ENCODE measurements at places on chromosomes 7 and 10.
A peak's percentile ranks its signal among the peaks of the same experiment; 100 is the strongest.

GRCh38 chr10:126736142-126736541 is 65.6 kb upstream of the C10orf90 start:
- DNase-seq = no peak

DNA sequence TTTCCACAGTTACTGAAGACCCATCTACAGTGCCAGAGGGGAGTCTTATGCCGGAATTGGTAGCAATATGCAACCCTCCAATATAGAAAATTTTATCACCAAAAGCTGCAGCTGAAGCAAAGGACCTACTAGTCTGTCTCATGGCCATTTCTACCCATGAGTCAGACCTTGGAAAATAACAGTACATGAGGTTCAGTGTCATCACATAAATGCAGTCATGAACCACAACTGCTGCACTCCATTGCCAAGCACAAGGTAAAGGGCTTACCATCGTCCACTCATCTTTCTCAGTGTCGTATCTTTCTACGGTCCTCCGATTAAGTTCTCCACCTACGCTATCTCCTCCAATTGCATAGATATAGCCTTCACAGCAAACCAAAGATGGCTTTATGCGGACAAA is 21.8 kb downstream of the KBTBD2 start:
- DNase-seq = no peak

GRCh38 chr7:143497008-143497795 is 19.5 kb downstream of the TAS2R41 start:
- peak; percentile 11 for DNase-seq

GRCh38 chr10:103227416-103227815 is 18.3 kb upstream of the RPEL1 start:
- DNase-seq = no peak

- DNase-seq = no peak
Observed at GRCh38 chr10:97887399-97887798, 37.8 kb downstream of the GOLGA7B start.

DNA sequence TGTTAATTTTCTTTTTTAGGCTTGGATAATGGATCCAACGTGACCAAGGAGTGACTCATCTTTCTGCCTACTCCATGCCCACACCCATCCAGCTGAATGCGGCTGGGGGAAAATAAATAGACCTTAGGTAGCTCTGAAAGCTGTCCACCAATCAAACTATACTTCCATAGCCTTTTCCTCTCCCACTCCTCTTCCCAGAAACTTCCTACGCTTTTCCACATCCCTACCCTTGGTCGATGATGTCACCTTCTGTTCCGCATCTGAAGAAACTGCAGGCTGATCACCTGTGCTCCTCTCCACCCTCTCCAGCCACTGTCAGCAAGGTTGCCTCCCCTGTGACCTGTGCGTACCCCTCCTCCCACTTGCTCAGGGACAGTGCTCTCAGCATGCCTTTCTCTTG is 359.8 kb upstream of the KLF6 start:
- no peak for DNase-seq

GRCh38 chr10:14116837-14117236 is 213.9 kb downstream of the FRMD4A start:
- DNase-seq = no peak

GRCh38 chr10:127207081-127207480 is 10.7 kb upstream of the INSYN2A start:
- no peak for DNase-seq

DNA sequence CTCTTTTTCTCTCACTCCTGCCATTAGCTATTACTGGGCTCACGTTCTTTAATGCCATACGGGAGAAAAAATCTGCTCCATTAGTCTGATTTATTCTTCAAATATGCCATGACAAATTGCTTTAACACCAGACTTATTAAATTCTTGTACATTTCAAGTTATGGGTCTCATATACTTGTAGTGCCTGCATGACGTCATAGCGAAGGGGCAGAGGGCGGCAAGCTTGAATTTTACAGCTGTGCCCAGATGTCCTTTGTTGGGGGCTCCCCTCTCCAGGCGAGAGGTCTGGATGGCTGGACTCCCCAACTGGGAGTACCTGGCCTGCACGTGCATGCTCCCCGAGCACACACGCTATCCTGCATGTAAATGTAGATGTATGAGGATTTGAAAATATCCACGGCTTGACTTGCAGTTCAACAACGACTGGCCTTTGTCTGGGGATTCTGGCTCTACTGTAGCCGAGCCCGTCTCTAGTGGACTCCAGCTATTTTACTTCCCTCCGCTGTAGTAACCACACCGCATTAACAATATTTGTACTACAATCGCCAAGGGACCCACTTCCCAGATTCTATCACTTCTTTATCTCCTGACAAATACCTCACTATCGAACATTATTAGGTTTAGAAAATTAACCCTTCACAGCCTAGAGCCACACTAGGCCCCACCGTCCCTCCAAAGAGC is 79.5 kb downstream of the EBF3 start:
- no peak for DNase-seq

DNA sequence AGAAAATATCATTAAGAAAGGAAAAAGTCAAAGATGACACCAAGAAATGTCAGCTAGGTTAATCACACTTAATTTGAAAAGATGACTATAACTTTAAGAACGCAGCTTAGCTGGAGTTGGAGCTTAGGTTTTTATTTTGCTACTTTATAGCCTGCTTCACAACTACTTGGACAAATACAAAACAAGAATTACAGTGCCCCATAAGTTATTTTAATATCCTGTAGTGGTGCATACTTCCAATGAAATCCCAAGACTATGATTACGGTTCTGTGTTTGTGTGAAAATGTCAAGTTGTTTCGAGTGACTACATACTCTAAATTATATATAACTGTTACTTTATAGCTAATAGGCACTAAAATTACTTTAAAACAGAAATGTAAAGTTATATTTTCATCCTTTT is 244.6 kb upstream of the MGMT start:
- no peak for DNase-seq

DNA sequence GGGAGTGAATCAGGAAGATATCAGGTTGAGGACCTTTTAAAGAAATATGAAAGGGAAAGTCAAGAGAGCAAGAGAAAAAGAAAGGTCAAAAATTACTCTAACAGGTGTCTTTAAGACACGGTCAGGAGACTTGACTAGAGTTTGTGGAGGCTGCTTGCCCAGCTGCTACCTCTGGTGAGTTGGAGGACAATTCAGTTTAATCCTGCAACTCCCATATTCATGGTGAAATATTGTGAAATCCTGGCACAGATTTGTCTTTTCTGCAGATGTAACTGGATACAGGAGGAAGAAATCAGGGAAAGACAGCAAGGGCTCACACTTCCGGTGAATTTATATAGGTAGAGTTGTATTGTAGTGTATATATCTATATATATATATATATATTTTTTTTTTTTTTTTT is 93.5 kb downstream of the AKAP9 start:
- no peak for DNase-seq

GRCh38 chr10:108303149-108303548 is 1138.6 kb upstream of the SORCS1 start:
- no peak for DNase-seq

DNA sequence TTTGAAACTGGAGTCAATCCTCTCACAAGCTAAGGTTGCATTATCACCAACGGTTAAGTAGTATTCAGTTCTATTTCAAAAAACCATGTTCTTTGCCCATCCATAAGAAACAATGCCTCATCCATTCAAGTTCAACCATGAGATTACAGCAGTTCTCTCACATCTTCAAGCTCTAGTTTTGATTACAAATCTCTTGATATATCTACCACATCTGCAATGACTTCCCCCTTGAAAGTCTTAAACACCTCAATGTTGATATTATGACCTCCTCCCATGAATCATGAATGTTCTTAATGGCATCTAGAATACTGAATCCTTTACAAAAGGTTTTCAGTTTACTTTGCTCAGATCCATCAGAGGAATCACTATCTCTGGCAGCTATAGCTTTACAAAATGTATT is 81.8 kb downstream of the JMJD1C start:
- DNase-seq = no peak

- DNase-seq = no peak
Observed at GRCh38 chr10:78692071-78692470, 376.7 kb upstream of the ZMIZ1 start.

- no peak for DNase-seq
Observed at GRCh38 chr10:10385831-10386230, 631.8 kb upstream of the CELF2 start.

DNA sequence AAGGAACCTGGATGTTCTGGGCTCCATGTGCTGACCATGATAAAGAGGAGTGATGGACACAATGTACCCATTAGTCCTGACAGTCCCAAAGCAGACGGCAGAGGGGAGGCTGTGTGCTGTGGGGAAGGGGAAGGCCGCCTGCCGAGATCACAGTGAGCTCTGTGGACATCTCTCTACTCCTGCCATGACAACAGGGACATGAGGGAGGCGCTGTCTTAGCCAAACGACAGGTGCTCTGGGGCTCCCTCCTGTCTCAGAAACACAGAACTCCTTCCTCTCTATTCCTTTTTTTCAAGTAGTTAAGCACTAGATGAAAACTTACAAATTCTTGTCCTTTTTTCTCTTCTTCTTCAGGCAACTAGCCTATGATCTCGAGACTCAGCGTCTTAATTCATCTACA is 113.1 kb downstream of the RNF32 start:
- DNase-seq = no peak

DNA sequence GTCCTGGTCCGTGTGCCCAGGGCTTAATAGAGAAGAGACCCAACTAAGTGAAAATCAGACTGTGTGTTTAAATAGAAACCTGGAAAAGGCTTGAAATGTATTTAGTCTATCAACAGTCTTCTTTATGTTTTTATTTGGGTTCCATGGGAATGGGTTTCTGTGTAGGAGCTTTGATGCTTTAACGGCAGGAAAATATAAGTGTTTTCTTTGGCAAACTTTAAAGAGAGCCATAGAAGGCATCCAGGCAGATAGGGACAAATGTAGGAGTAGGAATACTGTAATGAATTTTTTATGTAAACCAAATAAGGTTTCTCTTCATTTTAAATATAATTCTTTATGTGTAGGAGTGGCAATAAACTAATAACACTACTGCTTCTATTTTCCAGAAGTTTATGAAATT is 989.0 kb downstream of the GATA3 start:
- no peak for DNase-seq

DNA sequence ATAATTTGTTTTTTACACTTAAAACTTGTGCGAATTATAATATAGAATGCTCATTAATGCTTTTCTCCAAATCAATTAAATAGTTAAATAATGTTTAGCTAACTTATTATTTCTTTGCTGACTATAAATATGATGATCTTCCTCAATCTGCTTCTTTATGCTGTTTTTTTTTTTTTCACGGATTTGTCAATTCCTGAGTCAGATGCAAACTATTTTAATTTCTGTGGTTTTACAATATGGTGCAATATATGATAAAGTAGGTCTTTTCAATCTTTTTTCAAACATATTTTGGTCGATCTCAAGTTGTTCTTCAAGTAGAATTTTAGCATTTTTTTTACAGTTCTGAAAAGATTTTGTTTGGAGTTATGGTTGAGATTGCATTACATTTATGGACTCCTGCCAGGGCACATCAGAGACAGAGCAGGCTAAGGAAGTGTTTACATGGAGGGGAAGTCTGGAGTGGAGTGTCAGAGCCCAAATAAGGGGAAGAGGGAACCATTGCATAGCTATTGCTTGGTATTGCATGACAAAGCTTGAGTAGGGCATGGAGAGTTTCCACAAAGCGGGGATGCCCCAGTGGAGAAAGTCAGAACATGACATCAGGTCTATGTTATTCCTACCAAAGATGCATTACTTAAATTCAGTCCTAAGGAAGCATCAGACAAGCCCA is 204.4 kb downstream of the OTUD1 start:
- DNase-seq = peak; percentile 100

- DNase-seq = no peak
Observed at GRCh38 chr10:48600645-48601505, 4.0 kb downstream of the ARHGAP22 start.

GRCh38 chr7:14690075-14690474 is 212.5 kb downstream of the DGKB start:
- DNase-seq = peak; percentile 6

- no peak for DNase-seq
Observed at GRCh38 chr10:86373828-86374227, 7.2 kb upstream of the GRID1 start.

DNA sequence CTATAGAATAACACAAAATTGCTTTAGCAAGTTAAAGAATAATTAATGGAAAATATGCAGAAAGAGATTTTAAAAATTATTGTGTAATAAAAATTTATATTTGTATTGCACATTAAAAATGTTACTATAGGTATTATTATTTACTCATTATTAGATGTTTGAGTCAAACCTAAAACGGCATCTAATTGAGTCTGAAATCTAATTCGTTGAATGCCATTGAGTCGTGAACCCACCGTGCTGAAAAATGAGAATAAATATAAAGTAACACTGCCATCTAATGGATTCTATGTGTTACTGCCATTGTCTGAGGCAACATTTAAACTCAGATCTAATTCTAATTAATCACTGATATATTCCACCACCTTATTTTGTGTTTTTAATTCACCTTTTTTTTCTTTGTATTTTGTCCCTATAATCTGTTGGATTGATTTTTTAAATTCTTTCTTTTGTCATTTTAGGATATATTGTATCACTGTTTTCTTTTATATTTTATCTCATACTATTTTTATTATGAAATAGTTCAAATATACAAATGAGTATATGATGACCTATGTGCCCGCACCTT is 62.2 kb downstream of the SAMD9 start:
- peak; percentile 82 for DNase-seq

DNA sequence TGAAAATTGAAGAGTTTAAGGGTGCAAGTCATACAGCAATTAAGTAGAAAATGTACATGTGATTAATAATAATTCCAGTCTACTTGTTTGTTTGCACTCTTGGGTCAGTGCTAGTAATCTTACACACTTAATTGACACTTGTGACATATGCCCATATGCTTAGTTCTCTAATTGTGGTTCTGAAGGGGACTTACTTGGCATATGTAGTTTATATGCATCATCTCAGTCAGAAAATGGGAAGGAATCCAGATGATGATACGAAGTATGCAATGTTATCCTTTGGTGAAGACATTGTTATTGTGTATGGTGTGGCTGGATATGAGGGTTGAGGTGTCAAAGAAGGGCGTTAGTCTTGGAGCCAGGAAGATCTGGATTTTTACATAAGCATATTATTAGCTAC is 193.5 kb upstream of the HDAC9 start:
- DNase-seq = no peak

DNA sequence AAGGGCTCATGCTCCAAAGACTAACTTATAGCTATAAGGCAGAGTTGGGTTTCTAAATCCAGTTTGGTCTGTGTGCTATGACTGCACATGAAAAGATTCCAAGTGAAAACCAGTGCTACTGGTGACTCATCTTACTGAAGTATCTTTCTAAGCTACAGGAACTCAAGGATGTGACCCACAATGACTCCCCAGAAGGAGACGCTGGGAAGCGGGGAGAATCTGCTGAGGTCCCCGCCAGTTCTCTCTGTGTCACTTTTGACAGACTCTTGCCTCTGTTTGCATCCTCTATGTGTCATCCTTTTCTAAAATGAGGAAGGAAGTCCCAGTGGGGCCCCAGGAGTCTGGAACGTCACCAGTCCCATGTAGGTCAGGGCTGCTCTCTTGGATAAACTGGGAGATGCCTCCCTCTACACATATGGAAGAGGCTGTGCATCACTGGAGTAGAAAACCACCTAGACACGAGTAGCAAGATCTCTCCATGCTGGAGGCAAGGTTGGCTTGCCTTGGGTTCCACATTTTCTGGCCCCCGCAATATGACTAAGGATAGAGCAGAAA is 28.8 kb upstream of the GPR26 start:
- DNase-seq = no peak

- DNase-seq = peak; percentile 84
Observed at GRCh38 chr10:100482181-100482833, 19.5 kb downstream of the WNT8B start.

Measured in Kasumi-1 (cell line).